Activated CD8-positive, alpha-beta memory T cell treated with anti-CD3 and anti-CD28 coated beads for 1 hour (primary cell): ENCODE measurements at places on chromosomes 3 and 15.
A peak's percentile ranks its signal among the peaks of the same experiment; 100 is the strongest.

DNA sequence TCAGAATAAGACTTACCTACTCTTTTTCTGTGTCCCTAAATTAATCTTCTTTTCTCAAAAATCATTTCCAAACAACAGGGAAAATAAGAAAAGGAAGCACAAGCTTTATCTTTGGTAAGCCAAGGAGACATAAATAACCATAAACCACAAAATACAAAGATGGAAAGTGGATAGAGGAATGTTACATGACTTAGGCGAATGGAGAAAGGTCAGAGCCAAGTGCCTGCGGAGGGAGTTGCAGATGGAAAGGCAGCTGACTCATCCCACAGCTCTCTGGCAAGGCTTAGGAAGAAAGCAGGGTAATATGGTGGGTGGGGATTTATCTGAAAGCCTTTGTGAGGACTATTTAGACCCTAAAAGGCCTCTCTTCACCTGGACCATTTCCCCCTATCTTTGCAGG lies 72.8 kb downstream of the GALK2 start:
- no peak for DNase-seq

GRCh38 chr15:62717496-62717895 lies 325.1 kb upstream of the TPM1 start:
- DNase-seq = no peak

- peak; percentile 33 for DNase-seq
These were observed 144.4 kb downstream of the DNAJB8 start for GRCh38 chr3:128322030-128323022.

- no peak for DNase-seq
These were observed 10.3 kb downstream of the CTNNB1 start for GRCh38 chr3:41209646-41210045.

GRCh38 chr15:60343221-60343970 lies 54.4 kb downstream of the ANXA2 start:
- no peak for DNase-seq

DNA sequence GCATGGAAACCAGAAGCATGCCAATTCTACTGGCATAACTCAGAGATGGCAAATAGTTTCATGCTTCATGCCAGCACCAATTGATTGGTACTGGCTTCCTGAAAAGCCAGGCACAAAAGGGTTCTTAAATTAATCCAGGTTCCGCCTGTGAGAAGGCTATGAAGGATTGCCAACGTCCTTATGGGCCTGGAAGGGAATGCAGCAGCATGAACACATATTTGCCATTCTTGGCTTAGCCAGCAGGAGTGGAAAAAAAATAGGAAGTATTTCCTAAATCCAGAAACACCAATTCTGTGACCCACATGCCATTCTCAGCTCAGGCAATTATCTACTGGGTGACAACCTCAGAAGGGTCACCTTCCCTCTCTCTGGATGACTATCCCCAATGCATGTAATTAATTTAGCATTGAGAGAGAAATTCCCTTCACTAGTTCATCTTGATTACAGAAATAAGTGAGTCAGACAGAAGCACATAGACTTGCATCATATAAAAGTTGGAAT lies 36.0 kb downstream of the ADAMTS9 start:
- no peak for DNase-seq

DNA sequence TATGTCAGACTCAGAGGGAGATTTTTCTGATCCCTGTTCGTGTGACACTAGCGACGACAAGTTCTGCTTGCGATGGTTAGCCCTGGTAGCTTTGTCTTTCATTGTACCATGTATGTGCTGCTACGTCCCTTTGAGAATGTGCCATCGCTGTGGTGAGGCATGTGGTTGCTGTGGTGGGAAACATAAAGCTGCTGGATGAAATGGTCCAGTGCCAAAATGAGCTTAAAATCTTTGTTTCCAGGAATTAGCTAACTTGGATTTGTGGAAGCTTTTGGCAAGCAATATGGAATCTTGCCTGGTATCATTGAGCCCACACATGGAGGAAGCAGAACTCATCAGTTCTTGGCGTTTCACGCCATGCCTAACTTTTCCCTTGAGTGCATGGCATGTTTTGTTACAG lies 98.8 kb downstream of the SPRED1 start:
- DNase-seq = no peak
